ENCODE measurements at places on chromosomes 11 and 22.

GRCh38 chr11:1499261-1499890 is 12.8 kb upstream of the MOB2 start:
- DNase-seq, result no peak

GRCh38 chr11:315516-315994 is 1.7 kb downstream of the IFITM1 start:
- DNase-seq, result no peak

- DNase-seq, result no peak
These were observed 116.3 kb downstream of the STK33 start for GRCh38 chr11:8477680-8478079.

- DNase-seq, result no peak
These were observed 14.2 kb upstream of the CDC42BPG start for GRCh38 chr11:64858467-64859263.

- no peak for DNase-seq
These were observed 1060.7 kb downstream of the FAM181B start for GRCh38 chr11:81673001-81673400.

DNA sequence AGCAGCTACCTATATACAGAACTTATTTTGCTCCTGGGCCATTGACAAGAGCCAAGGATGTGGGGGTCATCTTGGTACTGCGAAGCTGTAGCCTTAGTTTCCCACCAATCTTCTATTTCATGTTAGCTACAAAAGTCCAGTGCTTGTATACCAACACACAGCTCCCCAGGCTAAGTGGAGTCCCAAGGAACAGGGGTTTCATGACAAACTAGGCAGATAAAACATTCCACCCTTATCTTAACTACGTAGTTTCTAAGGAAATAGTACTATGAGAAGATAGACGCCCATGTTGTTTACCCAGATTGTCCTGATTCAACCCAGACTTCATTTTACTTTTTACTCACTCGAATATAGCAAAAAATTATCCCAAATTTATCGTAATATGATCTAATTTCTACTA is 218.5 kb downstream of the DYNC2H1 start:
- DNase-seq, result no peak

- no peak for DNase-seq
These were observed 39.9 kb downstream of the CADM1 start for GRCh38 chr11:115464269-115464668.

GRCh38 chr11:69529001-69529400 is 47.5 kb downstream of the LINC01488 start:
- DNase-seq, result no peak

DNA sequence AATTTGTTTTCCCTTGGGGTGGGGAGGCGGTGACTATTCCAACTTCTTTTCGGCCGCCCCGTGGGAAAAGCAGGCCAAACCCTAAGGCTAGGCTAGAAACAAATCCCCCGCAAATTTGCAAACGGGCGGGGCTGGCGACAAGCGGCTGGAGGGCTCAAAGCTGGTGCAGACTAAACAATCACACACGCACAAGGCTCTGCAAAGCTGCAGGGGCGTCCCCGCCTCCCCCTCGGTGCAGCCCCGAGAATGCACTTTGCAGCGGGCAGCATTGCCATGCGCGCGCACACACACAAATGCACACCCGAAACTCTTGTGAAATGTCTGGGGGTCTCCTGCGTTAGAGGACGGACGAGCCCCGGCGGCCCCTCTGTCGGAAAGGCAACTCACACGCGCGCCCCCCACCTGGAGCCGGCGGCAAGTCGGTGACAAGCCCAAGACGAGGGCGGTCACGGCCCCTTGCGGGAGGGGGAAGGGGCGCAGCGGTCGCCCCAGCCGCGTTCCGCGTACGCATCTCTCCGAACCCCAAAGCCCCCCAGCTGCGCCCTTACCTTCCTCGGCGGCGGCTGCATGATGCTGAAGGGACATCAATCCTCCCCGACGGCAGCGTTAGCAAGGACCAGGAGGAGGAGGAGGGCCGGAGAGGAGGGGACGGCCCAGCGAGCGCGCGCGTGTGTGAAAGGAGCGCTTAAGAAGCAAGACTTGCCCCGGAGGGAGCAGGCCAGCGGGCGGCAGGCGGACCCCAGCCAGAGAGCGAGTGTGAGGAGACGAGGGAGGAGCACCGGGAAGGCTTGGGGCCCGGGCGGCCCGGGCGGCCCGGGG is 600 bp downstream of the FCHSD2 start:
- peak; percentile 63 for DNase-seq

- DNase-seq, result no peak
These were observed 48.6 kb downstream of the ARFGAP3 start for GRCh38 chr22:42808521-42808920.

- no peak for DNase-seq
These were observed 24.9 kb downstream of the DHCR7 start for GRCh38 chr11:71423181-71423790.

DNA sequence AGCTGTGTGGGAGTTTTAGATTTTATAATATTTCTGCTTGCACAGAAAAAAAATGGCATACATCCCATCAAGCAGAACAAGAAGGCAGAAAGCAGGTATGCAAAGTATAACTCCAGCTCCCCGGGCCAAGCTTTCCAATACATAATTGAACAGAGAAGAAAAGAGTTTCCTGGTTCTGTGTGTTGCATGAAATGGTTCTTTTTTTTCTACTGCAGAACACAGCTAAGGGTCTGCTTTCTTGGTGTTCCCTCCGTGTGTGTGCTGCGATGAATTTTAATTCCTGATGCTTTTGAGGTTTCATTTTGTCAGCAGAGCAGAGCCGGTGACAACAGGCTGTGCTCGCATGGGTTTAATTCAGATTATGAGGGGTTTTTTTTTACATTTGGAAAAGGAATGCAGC is 70.7 kb upstream of the TTC12 start:
- no peak for DNase-seq
